ENCODE measurements at places on chromosomes 2 and 18.

DNA sequence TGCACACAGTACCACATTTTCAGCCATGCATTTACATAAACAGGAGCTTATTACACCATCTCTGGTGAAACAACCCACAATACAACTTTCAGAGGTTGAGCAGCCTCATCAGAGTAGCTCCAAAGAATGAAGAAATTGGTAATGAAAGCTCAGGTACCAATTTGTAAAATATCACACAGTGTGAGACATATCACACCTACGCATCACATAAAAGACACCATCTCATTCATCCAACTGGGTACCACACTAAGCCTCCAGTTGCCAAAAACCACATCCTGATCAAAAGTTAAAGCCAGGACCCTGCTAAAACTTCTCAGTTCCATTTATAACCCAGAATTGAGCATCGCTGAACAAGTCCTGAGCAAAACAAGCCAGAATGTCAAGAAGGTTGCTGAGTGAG lies 4.6 kb downstream of the TMEM163 start:
- no peak for DNase-seq

GRCh38 chr18:5543773-5544389 lies at the start of gene EPB41L3:
TSS of gene EPB41L3 (minus strand) at chr18:5543997. CDS start at chr18:5489183, 54,814 bp downstream.
- DNase-seq: no peak

DNA sequence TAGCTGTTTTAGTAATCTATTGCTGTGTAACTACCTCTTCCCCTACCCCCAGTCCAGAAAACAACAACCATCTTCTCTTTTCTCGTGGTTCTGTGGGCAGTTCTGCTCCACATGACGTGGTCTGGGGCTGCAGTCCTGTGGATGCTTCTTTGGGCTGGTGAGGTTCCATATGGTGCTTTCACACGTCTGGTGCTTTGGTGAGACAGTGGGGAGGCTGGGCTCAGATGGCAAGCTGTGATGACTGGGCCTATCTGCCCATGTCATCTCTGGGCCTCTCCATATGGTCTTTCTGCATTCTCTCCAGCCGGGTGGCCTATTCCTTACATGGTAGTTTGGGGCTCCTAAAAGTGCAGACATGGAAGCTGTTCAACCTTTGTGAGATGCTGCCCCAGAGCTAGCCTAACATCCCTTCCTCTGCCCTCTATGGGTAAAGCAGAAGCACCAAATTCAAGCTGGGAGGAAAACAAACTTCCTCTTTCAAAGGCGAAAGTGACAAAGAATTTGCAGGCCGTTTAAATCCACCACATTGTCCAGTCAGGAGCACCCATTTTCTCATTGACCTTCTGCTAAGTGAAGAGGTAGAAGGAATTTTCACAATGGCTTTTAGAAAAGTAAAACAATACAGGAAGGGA lies 68.3 kb upstream of the IL1R1 start:
- DNase-seq: no peak

GRCh38 chr2:2758793-2759367 lies 427.8 kb upstream of the MYT1L start:
- DNase-seq: no peak

GRCh38 chr2:24521162-24521857 lies 30.3 kb downstream of the NCOA1 start:
- DNase-seq: no peak

- no peak for DNase-seq
These were observed 63.0 kb upstream of the CPO start for GRCh38 chr2:206876216-206876860.

GRCh38 chr18:31229829-31230228 lies 67.2 kb upstream of the DSC1 start:
- no peak for DNase-seq

DNA sequence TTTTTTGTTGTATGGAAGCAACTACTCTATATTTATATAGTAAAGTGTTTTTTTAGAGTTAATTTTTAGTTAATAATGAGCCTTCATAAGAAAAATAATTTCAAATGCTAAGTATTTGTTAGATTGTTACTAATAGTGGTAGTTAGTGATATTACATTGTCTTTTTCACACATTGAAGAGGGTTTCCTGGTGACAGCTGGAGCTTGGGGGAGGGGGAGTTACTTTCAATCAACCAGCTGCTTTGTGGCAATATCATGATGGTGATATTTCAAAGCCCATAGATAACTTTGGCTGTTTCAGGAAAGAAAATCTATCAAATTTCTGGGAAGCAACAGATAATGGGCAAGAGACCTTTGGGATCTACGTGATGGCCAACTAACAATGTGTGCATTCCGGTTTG lies 4.1 kb downstream of the RHBDD1 start:
- no peak for DNase-seq

DNA sequence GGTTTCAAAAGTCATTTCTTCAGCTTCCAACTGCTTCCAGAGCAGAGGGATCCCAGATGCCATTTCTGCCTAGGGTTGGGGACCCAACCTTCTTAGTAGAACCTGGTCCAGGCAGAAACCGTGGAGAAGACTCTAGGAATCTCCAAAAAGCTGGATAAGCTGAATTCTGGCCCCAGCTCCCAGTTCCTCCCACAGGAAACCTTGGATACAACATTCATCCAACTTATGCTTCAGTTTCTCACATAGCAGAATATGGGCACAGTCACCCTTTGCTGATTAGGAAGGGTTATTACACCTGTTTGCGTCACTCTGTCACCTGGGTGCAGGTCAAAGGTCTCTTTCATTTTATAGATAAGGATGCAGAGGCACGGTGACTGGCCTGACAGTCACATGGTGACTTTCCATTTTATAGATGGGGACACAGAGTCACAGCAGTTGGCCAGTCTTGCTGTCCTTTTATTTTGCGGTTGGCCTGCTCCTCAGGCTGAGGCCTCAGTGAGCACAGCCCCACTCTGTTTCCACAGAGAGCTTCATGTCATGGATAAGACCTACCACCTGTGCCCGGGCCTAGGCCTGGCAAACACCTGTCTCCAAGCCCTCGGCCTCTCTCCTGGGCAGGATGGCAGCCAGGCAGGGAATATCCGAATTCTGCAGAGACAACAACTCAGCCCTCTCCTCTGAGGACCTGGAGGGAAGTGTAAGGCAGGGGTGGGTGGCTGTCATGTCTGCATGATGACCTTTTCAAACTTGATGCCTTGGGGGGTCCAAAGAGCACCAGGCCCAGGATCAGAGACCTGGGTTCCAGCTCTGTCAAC lies 148.8 kb downstream of the SMAD7 start:
- DNase-seq: no peak

DNA sequence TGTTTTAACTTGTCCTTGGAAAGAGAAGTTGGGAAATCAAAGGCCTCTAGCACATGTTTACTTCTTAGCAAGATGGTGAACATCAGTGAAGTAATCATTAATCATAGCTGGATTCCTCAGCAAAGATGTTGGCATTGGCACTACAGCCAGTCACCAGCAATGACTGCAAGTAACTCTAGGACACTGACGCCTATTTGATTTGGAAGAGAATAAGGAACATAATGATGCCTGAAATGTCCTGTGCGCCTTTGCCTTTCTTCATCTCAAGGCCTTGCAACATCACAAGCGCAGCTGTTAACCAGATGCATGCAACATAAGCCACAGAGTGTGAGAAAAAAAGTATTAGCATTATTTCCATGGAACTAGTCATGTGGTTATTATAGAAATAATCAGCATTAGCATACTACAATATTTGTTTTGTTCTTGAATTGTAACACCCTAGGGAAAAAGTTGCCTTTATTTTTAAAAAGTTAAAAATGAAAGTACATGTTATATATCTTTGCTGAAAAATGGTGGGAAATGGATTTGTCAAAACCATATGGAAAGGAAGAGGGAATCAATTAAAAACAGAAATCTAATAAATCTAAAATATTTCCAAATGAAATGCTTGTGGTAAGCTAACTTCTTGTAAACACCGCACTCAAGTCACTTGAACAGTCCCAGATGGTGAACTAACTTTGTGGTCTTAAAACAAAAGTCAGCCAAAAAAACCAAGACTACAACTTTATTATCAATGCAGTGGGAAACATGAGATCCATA lies 55.6 kb downstream of the THADA start:
- no peak for DNase-seq

- DNase-seq: no peak
These were observed 1.6 kb upstream of the ZNF385B start for GRCh38 chr2:179862898-179863458.

DNA sequence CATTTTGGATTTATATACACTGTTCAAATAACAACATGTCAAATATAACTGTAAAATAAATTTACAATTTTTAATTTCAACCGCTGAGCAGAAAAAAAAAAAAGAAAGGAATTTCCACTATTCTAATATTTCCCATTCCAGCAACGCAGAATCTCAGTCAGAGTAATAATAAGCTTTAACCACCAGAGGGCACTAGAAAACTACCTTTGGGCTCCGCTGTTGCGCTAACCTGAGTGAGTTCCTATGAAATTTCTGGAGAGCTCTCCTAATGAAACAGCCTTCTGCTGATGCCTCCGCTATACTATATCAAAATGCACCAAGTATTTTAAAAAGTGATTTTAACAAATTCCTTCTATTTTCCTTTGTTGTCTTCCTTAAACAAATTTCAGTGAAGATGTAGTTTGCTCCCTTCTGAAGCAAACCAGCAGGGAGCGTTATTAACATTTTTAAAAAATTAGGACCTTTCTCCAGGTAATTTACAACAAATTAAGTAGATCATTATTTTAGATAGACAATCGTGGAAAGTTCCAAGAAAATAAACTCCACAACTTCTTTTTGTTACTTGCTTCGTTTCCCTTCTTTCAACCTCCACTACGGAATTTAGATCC lies 23.0 kb downstream of the ERMN start:
- DNase-seq: no peak

DNA sequence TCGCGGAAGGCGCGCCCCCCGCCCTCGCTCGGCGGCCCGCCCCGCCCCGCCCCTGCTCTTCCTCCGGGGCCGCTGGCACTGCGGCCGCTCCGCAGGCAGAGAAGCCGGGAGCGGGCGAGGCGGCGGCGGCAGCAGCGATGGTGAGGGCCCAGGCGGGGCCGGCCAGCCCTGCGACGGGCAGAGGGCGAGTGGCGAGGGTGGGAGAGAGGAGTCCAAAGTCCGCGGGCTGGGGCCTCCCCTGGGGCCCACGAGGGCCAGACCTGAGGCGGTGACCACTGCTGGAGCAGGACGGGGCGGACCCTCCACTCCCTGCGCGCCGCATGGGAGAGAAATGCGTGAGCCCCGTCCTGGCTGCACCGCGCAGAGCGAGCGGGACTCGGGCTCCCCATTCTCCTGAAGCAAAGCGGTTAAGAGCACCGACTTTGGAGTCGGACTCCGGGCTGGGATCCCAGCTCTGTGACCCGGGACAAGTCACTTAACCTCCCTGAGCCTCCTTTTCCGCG lies at the start of gene VAMP5:
Gene VAMP5, plus strand, starts transcription at position 78 of the 503 bp plus-strand sequence. Its CDS starts 60 bp downstream, at position 138.
- no peak for DNase-seq

GRCh38 chr2:141848191-141848590 lies 282.6 kb downstream of the LRP1B start:
- DNase-seq: no peak

DNA sequence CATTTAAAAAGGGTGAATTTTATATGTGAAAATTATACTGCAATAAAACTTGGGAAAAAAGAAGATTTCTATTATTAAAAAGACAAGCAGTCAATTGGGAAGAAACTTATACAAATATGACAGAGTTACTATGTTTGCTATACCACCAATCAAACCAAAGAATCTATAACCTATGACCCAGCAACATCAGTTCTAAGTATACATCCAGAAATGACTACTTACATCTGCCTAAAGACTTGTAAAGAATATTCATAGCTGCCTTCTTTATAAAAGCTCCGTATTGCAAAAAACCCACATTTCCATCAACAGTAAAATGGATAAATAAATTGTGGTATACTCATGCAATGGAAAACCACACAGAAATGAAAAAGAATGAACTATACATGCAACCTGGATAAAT lies 32.9 kb upstream of the NABP1 start:
- no peak for DNase-seq

GRCh38 chr2:7084601-7085000 lies 167.4 kb downstream of the RNF144A start:
- no peak for DNase-seq

- peak; percentile 77 for DNase-seq
These were observed 68.5 kb upstream of the STK17B start for GRCh38 chr2:196239622-196240587.

- no peak for DNase-seq
These were observed 79.3 kb downstream of the NRXN1 start for GRCh38 chr2:50952596-50952995.

- no peak for DNase-seq
These were observed 43.2 kb upstream of the MRPL33 start for GRCh38 chr2:27728081-27728858.

GRCh38 chr2:46873604-46874068 lies 42.0 kb downstream of the MCFD2 start:
- DNase-seq: peak; percentile 42

DNA sequence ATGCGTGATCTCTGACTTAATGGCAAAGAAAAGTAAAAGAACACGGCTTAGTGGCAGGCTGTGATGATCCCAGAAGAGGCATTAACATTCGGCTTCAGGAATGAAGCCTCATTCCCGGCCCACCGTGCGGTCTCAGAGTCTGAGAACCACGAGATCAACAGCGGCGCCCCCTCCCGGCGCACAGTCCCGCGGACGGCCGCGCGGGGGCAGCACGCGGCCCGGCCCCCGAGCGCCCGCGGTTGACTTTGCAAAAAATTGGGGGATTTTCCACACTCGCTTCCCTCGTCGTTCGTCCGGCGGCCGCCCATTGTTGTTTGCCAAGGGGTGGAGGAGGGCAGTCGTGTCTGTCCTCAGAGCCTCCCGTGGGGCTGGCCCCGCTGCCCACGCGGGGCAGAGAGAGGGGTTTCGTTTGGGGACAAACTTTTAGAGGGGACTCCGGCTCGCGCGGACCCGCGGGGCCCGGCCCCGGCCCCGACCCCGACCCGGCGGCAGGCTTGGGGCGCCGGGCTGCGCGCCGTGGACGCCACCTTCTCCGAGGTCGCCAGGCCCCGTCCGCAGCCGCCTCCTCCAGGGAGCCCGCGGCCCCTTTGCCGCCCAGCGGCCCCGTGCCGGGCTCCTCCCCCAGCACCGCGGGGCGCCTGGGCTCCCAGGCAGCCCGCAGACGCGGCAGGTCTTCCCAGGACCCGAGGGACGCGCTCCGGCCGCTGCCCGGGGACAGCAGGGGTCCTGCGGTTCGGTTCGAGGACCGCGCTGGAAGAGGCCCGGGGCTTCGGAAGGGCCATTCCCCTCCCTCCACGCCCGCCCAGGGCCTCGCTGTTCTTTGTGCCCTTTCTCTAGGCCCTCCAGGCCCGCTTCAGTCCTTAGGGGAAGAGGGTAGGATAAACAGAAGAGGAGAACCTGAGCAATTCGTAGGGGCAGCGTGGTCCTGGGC lies 3.4 kb upstream of the HS6ST1 start:
- peak; percentile 61 for DNase-seq

- DNase-seq: no peak
These were observed 7.7 kb downstream of the STAT1 start for GRCh38 chr2:191006297-191006696.

DNA sequence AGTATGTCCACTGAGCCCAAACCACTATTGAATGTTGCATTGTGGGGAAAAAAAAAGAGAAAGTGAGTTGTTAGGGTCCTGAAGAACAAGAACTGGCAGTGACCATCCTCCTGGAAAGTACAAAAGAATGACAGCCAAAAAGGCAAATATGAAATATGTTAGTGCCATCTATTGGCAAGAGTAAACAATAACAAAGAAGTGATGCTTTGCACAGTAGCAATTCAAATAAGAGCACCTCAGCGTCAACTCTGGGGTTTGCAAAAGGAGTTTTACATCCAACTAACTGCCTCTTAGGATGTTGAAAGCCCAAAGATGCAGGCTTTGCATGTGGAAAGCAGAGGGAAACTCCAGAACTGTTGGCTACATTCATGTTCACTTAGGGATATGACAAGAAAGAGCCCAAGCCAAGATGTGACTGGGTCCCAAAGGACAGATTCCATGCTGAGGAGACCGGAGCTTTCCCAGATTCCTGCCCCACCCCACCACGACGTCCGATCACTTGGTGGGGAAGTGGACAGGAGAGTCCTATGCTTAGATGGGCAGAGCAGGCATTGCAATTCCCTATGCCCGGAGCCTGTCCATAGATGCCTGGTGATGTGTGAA lies 15.6 kb downstream of the TRABD2A start:
- no peak for DNase-seq

All from stimulated activated CD8-positive, alpha-beta memory T cell treated with anti-CD3 and anti-CD28 coated beads, Interleukin-15, amount 100 ng/mL, for 48 hours (primary cell).